GM20000 (cell line): ENCODE measurements at places on chromosomes 3 and 15.

DNA sequence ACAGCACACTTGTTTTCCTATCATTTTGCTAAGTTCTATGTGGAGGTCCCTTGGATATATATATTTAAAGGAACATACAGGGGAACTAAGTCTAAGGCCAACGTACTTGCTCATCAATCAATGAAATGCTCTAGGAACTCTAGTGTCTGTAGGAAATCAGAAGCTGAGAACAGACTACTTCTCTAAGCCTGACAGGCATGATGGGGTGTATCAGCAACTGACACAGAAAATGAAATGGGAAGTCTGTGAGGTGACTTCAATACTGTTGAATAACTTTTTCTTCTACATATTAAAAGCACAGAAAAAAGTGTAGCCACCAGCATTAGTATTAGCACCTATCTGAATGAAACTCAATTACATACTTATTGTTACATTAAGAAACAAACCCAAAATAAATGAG lies 56.9 kb upstream of the CSPG5 start:
- DNase-seq = no peak

DNA sequence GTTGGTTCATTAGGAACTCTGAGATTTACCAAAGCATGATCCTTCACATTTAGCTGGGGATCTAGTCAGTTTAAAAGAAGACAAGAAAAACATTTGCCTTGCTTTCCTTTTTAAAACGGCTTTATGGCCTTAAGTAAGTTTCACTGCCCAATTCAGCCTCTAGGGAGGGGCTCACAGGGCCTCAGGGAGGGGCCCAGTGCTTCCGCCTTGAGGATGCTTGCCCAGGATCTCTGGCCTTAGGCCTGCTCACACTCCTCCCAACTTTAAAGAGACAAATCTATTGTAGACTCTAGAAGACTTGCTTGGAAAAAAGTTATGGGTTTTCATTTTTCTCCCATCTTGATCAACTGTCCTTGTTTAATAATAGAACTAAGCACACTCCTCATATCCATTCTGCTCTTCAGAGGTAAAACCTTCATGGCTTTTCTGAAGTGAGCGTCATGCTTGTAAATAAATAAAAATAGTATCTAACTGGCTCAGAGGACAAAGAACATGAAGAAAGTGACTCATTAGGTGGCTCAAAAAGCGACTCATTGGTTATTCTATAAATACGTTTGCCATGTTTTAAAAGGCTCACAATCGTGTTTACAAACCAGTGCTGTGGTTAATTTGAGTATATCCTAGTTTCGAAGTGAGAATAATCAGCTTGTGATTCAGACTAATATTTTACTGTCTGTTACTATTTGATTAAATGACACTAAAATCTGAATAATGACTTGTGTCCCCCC lies 13.7 kb downstream of the PDHB start:
- DNase-seq = peak; percentile 35

- DNase-seq = peak; percentile 45
These were observed 162.7 kb downstream of the STT3B start for GRCh38 chr3:31695280-31696008.

- DNase-seq = no peak
These were observed 1032.4 kb downstream of the MCTP2 start for GRCh38 chr15:95263751-95264150.

DNA sequence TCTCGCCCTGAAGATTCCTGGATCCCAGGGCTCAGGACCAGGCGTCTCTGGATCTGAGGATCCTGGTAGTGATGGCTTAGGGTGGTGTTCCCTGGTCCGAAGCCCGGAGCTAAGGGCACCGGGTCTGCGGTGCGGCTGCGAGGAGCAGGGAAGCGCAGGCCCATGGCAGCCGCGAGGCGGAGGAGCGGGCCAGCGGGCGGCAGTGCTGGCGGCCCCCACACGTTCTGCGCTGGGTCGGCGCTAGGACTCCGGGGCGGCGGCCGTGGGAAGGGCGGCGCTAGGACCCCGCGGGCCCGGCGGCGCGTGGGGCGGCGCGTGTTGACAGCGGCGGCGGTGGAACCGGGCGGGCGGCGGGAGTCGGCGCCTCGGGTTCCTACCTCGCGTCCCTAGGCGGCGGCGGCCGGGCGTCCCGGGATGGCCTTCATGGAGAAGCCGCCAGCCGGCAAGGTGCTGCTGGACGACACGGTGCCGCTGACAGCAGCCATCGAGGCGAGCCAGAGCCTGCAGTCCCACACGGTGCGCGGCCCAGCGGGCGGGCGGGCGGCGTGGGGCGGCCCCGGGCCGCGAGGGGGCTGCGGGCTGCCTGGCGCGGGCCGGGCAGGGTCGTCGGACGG lies at the start of gene PXK:
Gene PXK, plus strand, starts transcription at position 318 of the 614 bp plus-strand sequence. Its CDS starts 97 bp downstream, at position 415.
- DNase-seq = peak; percentile 92

DNA sequence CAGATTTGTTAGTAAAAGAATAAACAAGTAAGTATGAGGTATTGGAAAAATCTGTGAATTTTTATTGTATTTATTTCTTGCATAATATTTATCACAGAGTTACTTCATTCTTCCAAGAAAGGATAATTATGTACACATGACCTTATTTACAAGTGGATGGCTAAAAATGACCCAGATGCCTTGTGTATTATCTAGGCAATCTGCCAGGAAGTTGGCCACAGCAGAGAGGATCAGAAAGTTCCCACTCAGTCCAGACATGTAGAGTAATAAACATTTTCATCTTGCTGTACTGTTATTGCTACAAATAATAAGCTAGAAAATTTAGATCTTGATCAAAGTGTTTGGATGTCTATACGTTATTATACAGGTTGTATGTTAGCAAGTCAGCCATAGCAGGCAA lies 317.1 kb downstream of the EPHA6 start:
- no peak for DNase-seq

- DNase-seq = no peak
These were observed 176.6 kb downstream of the SLC9A9 start for GRCh38 chr3:143671626-143672025.

DNA sequence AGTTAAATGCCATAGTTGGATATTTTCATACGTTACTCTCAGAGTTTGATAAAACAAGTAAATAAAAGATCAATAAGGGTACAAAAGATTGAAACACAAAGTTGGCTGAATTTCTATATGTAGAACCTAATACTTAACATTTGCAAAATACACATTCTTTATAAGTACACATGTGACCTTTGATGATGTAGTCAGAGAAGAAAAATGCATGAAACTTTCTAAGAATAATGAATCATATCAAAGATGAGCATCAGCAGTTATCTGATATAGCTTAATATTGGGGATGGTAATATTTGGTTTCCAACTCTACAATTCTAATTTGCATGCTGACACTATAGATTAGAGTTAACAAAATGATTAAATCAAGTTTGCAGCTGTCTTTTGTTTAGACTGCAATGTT lies 188.0 kb upstream of the TGFBR2 start:
- DNase-seq = no peak

DNA sequence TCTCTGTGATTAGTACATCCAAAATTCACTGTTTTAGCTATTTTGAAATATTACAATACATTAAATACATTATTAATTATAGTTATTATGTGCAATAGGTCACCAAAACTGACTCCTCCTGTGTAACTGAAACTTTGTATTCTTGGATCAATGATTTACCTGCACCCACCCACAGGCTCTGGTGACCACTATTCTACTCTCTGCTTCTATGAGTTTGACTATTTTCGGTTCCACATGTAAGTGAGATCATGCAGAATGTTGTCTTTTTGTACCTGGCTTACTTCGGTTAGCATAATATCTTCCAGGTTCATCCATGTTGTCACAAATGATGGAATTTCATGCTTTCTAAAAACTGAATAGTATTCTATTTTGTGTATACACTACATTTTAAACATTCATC lies 43.8 kb downstream of the SLC2A2 start:
- DNase-seq = peak; percentile 39

DNA sequence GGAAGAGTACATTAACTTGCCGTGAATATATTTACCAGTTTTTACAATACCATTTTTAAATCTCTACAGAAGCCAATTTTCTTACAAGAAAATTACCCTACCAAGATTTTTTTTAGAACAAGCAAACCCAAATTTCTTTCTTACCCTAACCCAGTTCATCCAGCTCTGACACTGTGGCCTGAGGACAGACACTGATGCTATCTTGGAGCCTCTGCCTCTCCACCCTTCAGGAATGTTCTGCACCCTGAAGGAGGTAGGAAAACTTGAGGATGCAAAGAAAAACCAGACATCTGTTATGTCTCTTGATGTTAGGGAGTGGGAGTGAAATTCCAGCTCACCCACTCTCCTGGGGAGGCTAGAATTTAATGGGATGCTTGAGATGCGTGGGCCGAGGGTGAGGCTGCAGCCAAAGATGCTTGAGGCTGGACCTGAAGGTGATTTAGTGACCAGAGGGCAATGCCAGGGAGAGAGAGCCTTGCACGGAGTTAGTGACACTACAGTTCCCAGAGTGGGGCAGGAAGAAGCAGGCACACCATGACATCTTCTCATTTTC lies 69.9 kb downstream of the LIPC start:
- DNase-seq = no peak

GRCh38 chr3:65561617-65562016 lies 477.1 kb downstream of the MAGI1 start:
- no peak for DNase-seq

DNA sequence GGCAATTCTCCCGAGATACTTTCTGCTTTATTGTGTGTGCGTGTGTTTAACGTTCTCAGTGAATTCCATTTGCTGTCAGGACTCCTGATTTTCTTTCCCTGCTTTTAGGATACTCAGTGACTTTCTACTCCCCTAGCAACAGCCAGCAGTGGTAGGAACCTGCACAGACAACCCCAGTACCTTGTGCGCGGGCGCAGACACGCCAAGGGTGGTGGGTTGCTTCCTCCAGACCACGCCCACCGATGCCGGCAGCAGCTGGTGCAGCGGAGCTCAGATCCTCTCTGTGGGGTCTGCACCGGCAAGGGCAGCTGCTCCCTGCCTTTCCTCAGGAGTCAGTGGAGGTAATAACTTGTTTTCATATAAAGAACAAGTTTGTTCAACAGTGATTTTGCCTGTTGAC lies 225.1 kb upstream of the NDN start:
- DNase-seq = no peak

DNA sequence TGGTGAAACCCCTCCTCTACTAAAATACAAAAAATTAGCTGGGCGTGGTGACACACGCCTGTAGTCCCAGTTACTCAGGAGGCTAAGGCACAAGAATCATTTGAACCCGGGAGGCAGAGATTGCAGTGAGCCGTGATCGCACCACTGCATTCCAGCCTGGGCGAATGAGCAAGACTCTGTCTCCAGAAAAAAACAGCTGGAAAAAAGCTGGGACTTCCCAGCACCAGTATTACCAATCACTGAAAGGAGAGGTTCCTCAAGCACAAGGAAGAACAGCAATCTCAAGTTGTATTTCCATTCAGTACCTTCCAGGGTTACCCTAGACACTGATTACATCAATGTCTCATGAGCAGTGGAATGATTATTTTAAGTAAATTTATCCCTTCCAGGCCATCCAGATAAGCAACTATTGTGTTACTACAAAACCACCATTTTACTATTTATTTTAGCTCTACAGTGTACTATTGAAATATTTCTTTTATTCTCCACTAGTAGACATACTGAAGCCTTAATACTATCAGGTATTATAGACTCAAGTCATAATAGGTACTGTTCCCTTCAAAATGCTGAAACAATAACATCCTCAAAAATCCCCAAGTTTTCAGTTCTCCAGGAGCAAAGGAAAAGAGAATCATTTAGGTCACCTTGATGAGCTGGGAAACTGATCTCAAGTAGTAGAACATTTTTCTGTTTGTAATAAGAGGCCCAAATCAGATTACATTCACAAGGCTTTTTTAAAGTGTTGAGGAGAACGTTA lies 54.8 kb upstream of the VGLL4 start:
- no peak for DNase-seq

DNA sequence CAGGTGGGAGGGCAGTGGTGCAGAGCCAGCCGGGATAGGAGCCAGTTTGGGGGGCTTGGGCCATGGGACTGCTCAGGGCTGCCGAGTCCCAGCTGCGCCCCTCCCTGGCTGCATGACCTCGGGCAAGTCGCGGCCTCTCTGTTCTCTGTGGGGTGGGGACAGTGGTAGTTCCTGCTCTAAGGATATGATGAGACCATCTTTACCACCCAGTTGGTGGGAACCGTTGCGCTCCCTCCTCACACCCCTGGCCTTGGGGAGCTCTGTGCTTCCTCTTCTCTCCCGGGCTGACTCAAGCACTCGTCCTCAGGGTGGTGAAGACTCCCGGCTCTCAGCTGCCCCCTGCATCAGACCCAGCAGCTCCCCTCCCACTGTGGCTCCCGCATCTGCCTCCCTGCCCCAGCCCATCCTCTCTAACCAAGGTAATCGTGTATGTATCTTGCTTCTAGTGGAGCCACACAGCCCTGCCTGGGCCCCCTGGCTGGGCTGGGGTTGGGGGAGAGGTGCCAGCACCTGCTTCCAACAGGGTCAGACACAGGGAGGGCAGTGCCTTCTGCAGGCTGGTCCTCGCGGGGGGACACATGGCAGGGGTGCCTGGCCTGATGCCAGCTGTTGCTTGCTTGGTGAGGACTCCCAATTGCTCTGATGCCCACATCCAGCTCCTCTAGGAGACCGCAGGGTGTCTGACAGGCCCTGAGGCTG lies 15.1 kb upstream of the STAB1 start:
- DNase-seq = no peak

GRCh38 chr3:69013253-69014021 lies at the start of gene EOGT:
Gene EOGT, minus strand, starts transcription at chr3:69013684. Its CDS starts 3,838 bp downstream, at chr3:69009846.
- peak; percentile 94 for DNase-seq

- no peak for DNase-seq
These were observed 37.8 kb upstream of the CSPG4 start for GRCh38 chr15:75750261-75751050.

DNA sequence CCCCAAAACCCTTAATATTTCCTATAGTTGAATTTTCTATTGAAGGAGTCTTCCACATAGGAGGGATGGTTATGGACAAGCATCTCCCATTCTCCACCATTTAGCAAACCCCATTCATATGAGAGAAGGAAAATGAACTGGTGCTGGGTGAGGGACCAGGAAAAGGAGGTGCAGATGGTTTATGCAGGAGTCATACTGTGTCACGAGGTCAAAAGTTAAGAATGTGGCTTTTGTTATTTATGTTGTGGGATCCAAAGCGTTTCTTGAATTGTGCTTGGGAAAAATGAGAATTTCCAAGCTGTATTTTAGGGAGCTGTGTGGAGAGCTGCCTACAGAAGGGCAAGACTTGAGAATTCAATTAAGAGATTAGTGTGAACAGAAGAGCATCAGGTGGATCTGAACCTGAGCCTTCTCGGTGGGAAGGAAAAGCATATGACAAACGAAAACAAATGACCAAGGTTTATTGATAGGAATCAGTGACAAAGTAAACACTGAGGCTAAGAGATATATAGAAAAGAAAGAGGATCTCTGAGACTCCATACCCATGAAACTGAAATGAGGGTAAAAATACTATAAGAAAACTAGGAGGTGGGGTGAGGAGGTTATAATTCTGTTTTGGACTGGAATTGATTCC lies 473.3 kb upstream of the NR2F2 start:
- DNase-seq = no peak
